Activated CD4-positive, CD25-positive, alpha-beta regulatory T cell treated with anti-CD3 and anti-CD28 coated beads, Interleukin-2, amount 50 U/mL, for 16 hours (primary cell): ENCODE measurements at places on chromosomes 5 and 9.

- no peak for DNase-seq
These were observed 23.5 kb upstream of the ELAVL2 start for GRCh38 chr9:23849379-23850035.

DNA sequence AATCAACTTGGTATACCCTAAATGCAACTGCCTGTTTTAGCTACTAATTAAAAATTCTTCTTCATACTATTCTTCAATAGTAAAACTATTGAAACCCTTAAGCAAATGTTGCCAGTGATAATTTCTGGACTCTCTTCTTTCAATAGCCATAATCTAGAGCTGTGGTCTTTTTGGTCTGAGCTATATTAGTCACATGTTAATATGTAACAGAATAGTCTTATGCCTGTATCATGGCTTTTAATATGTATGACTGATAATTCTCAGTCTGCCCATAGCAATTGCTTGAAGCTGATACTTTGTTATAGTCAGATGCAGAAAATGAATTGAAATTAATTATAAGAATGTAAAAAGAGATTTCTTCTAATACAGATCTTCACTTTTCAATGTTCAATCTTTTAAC, 1871.9 kb upstream of the CDH6 start:
- DNase-seq, result no peak

GRCh38 chr5:174378121-174378874, 332.8 kb downstream of the NSG2 start:
- DNase-seq, result no peak

DNA sequence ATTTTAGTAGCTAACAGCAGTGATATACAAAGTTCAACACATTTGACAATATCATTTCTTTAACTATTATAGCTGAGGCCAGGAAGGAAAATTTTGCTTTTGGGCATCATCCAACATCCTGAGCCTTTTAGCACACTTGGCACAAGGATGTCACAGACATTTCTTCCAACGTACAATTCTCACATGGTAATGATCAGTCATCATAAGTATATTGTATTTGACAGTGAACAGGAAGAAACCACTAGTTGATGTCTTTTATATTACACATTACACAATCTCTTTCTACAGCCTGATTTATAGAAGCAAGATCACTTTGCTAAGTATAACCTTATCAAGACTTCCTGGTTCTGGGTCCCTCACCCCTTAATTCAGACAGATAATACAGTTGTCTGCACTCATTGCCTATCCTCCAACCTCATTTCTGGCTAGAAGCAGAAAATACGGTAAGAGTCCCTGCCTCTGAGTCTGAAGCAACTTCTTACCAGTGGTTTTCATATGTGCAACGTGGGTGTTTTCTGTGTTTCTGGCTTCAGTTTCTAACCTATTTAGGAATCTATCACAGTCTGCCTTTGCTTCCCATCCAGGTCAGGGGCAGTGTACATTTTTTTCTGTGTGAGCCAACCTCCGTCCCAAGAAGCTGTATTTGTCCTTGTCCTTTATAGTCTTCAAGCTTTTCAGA, 167.8 kb downstream of the PAM start:
- no peak for DNase-seq

DNA sequence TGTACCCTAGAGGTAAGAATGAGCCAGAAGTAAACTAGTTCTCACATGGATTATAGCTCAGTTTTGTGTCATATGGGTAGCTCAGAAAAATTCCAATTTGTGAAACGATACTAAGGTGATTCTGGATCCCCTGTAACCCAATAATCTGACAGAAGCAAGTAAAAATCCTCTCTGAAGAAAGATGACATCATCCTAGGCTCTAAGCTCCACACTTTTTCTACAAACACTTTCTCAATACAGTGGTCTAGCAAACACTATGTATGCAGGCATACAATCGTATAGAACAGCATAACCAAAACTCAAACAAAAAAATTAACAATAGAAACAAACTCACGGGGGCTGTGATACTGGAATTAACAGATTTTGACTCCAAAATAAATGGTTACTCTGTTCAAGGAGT, 26.7 kb upstream of the ZNF169 start:
- no peak for DNase-seq

DNA sequence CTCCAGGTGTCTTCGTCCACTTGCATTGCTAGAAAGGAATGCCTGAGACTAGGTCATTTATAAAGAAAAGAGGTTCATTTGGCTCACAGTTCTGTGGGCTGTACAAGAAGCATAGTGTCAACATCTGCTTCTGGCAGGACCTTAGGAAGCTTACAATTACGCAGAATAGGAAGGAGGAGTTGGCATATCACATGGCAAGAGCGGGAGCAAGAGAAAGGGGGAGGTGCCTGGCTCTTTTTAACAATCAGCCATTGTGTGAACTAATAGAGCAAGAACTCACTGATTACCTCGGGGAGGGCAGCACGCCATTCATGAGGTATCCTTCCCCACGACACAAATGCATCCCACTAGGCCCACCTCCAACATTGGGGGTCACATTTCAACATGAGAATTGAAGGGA, 134.4 kb upstream of the EFNA5 start:
- no peak for DNase-seq

DNA sequence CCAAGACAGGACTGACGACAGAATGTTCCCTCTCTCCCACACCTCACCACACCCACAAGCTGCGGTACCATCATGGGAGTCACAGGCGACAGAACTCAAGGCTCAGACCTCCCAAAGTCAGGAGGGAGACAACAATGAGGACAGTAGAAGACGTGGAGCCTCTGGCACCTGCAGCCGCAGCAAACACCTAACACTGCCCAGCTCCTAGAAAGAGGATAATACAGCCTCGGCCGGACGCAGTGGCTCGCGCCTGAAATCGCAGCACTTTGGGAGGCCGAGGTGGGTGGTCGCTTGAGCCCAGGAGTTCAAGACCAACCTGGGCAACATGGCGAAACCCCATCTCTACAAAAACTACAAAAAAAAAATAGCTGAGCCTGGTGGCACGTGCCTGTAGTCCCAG, 13.2 kb upstream of the PRDM12 start:
- DNase-seq, result no peak

DNA sequence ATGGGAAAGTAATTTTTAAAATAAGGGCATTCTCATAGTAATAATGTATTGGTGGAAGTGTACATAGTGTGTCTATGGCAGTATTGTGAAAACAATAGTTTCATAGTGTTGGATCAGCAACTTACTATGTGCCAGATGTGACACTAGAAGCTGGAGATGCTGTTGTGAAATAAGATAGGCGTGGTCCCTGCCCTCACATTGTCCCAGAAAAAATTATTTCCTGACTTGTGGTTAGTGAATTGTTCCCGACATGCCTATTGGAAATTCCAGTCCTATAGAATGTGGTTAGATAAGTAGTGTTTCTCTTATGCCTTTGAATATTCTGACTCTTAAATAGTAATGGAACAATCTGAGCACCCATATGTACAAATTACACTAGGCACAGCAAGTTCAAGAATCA, 55.3 kb upstream of the MTAP start:
- DNase-seq, result no peak

GRCh38 chr5:110900829-110901228, 162.0 kb downstream of the SLC25A46 start:
- no peak for DNase-seq

GRCh38 chr9:4499917-4500316, 9.6 kb downstream of the SLC1A1 start:
- DNase-seq, result no peak

DNA sequence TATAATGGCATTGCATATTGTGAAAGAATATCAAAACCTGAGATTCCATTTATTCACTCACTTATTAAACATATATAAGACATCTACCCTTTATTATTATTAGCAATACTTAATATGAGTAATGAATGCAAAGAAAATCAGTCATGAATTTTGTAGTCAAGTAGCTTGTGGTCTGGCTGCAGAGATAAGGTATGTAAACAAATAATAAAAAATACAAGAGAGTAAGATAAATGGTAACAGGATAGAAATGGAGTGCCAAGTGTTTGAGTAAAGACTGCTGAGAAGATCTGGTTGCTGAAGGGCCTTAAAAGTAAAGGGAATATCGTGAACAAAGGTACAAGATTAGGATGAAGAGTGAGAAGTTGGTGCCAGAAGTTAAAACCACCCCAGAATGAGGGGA, 18.4 kb downstream of the TRIM32 start:
- DNase-seq, result no peak

DNA sequence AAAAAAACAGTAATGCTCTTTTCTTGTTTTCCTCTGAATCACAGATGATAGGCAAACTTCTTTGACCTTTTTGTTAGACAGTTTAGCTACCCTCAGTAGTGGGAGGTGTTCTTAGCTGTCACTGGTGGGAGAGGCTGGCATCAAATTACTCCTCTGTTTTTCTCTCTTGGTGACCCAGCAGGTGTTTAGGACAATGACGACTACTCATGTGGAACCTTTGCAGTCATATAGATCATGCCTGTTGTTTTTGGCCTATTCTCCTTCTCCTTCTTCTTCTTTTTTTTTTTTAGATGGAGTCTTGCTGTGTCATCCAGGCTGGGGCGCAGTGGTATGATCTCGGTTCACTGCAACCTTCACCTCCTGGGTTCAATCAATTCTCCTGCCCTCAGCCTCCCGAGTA, 15.4 kb upstream of the NPR2 start:
- no peak for DNase-seq

DNA sequence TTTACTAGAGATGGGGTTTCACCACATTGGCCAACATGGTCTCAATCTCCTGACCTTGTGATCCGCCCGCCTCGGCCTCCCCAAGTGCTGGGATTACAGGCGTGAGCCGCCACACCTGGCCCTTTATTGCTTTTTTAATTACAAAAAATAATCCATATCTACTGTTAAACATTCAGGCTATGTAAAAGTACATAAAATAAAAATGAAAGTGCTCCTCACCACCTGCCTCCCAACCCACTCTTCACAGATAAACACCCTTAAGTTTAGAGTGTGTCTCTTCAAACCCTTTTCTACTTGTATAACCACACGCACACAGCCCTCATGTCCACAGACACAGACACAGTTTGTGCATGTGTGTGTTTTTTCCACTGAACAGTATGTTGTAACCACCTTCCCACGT, 16.7 kb downstream of the TSC1 start:
- no peak for DNase-seq

- no peak for DNase-seq
These were observed 143.0 kb upstream of the TARS1 start for GRCh38 chr5:33297760-33298216.

DNA sequence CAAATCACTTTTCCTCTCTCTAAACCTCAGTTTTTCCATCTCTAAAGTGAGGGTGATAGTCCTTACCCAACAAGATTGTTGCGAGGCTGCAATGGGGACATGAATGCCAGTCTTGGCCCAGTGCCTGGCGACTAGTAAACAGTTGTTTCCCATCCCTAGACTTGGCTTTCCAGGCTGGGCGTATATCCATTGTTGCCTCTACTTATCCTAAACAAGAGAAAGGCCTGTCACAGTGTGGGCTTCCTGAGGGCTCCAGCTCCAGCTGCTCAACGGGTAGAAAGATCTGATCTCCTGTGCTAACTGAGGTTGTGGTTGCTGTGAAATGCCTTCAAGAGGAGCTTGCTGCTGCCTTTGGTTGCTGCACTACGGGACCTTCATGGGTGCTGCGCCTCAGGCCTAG, 142.0 kb downstream of the NSG2 start:
- no peak for DNase-seq

DNA sequence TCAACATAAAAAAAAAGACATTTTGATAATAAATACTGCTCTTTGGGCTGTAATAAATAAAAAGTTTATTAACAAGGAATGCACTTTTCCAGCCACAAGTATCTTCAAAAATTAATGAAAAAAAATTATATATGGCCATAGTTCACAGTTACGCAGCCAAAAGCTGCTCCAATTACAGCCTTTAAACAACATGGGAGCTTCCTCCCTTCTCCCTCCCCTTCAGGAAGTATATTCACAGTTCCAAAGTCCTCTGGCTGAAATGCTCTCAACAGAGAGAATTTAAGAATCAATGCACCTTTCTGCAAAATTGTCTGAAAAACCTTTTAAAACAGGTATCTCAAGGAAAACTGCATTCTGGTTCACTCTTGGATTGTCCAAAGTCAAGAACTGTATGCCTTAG, 5.9 kb downstream of the PLK2 start:
- DNase-seq, result no peak

- no peak for DNase-seq
These were observed 136.9 kb downstream of the SIL1 start for GRCh38 chr5:139061274-139061673.

DNA sequence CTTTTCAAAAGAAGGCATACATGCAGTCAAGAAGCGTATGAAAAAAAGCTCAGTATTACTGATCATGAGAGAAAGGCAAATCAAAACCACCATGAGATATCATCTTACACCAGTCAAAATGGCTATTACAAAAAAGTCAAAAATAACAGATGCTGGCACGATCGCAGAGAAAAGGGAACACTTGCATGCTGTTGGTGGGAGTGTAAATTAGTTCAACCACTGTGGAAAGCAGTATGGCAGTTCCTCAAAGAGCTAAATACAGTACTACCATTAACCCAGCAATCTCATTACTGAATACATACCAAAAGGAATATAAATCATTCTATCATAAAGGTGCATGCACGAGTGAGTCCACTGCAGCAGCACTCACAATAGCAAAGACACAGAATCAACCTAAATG, 24.5 kb downstream of the RETREG1 start:
- DNase-seq, result no peak

GRCh38 chr5:124060413-124061067, 548.6 kb downstream of the CSNK1G3 start:
- no peak for DNase-seq

DNA sequence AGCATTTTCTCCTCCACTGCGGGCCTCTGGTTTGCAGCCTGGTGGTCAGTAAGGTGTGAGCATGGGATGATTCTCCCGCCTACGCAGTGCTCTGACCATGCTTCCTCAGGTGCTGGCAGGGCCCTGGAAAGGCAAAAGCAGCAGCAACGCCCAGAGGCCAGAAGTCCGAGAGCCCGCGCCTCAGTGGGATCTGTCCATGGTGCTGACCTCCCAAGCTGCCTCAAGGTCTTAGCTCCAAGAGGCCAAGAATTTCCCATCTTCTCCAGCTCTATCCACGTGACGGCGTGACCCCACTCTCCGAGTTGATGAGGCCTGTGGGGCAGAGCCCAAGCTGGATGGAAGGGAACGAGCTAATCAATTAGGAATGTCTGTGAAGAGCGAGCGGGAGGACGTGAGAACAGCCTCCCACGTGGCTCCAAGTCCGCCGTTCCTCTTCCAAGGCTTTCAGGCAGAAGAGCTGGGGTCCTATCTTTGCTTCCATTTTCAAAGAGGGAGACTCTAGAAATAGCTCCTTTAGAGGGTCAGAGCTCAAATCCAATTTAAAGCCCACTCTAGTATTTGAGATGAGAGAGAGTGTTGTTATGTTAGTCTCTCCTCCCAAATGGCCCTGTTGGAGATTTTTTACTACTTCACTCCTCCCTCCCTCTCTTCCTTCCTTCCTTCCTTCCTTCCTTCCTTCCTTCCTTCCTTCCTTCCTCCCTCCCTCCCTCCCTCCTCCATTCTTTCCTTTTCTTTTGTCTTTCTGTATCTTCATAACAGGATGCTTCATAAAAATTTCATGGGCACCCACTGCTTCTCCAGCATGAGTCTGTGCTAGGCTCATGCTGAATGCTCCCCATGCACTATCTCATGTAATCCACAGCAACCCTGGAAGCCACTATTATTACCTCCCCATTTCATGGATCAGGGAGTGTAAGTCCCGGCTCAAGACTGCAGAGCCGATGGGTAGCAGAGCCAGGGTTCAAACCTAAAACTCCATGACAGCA, 69.3 kb downstream of the OLFM1 start:
- DNase-seq, result no peak
